ENCODE measurements at places on chromosomes 12 and 14.

DNA sequence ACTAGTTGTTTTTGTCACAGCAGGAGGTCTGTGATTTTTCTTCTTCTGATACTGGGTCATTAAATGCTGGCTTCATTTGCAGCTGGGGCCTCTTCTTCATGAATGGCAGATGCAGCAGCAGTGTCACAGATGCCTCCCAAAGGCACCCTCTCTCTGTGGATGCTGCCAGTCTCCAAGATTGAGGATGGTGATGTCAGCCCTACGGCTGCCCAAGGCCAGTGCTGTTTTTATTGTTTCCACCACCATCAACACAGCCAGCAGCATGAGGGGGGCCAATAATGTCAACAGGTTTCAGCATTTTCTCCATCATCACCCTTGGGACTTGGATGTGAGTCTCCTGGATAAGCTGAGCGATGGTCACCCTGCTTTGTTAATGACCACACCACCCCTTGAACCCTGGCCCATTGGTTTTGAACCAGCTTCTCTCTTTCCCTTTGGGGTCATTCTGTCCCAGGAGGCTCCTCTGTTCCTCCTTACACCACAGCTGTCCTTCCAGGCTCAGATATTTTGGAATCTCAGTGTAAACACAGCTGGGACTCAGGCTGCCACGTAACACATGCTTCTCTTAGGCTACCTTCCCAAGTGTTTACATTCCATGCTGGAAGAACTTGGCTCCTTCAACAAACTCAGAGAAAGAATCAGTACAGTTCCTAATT is 151.7 kb upstream of the DDHD1 start:
- DNase-seq = peak; percentile 47

GRCh38 chr12:127270193-127270592 is 996.8 kb upstream of the TMEM132C start:
- no peak for DNase-seq

GRCh38 chr12:77608271-77608824 is 222.3 kb upstream of the NAV3 start:
- DNase-seq = peak; percentile 23

- DNase-seq = no peak
Measured at GRCh38 chr12:96658075-96658474, 168.7 kb downstream of the CFAP54 start.

DNA sequence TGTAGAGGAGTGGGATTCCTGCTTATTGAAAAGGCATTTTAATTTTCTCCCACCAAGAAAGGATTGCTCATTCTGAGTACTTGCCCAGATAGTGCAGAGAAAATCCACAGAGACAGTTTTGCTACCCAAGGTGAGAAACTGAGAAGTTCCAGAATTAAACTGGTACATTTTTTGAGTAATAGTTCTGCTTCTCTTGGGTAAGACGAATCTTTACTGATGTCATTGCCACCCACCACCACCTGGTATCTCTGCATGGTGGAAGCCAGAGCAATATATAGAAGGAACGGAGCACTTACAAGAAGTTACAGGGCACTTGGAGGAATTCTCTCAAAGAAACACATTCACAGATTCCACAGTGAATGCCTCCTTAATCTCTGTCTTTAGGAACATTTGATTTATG is 20.7 kb upstream of the FRMD6 start:
- DNase-seq = no peak

- no peak for DNase-seq
Measured at GRCh38 chr12:92432724-92433441, 269.9 kb upstream of the PLEKHG7 start.

Measured in midbrain (tissue), 1 donor.